ENCODE measurements at places on chromosomes 11 and 22.

GRCh38 chr22:17990942-17991341 is 33.4 kb downstream of the MICAL3 start:
- no peak for DNase-seq

DNA sequence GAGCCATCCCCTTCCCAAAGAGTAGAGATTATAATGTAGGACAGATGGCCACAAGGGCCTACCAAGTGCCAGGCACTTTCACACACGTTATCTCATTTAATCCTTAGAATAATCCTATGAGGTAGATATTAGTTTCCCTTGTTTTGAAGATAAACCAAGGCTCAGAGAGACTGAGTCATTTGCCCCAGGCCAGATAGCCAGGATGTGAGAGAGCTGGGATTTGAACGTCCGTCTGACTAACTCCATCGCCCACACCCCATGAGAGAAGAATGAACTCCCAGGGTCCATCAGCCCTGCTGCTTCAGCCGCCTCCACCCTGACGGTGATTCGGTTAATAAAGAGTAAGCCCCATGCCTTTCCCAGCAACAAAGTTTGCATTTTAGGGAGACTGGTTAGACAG is 10.7 kb downstream of the PRG3 start:
- DNase-seq = no peak

- no peak for DNase-seq
These were observed 128.8 kb downstream of the RASSF10 start for GRCh38 chr11:13137844-13138301.

DNA sequence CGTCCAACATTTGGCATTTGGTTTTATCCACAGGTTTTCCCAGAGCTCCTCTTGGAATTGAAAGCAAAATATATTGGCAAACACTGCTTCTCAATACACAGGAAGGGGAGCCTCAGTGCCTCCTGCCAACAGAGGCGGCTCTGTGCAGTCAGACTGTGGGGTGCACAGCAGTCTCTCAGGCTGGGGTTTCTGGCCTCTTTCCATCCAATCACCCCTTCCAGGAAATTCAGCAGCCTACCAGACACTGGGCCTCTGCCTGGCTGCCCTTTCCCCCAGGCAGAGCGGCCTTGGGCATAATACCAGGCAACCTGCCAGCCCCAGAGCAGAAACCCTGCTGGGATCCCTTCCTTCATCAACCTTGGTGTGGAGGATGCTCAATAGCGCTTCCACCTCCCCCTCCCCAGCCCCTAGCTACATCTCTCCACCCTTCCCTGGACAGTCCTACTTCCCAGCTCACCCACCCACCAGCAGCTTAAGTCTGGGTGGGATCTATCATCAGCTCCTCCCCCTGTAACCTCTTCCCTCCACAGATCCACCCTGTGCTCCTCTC is 17.8 kb upstream of the RAPSN start:
- DNase-seq = no peak

- DNase-seq = no peak
These were observed 66.1 kb upstream of the CCDC179 start for GRCh38 chr11:22926341-22926740.

DNA sequence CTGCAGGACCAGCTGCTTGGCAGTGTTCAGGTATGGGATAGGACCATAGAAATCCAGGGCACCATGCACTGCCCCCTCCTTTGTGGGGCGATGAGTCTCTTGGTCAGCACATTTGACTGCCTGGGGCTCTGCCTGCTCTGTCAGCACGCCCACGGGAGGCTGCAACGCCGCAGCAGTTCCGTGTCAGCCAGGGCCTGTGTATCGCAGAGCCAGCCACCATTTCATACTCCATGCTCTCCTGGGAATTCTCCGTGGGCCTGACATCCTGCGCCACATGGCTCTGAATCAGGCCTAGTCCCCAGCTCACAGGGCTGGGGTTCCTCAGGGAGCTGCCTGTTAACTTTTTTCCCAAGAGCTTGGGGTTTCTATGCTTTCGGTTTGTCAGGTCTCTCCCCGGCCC is 16.9 kb upstream of the RELT start:
- no peak for DNase-seq

GRCh38 chr11:59427068-59427382 is 812 bp upstream of the OR5A2 start:
- no peak for DNase-seq

- no peak for DNase-seq
These were observed 51.7 kb downstream of the TSPAN18 start for GRCh38 chr11:44778195-44779100.

DNA sequence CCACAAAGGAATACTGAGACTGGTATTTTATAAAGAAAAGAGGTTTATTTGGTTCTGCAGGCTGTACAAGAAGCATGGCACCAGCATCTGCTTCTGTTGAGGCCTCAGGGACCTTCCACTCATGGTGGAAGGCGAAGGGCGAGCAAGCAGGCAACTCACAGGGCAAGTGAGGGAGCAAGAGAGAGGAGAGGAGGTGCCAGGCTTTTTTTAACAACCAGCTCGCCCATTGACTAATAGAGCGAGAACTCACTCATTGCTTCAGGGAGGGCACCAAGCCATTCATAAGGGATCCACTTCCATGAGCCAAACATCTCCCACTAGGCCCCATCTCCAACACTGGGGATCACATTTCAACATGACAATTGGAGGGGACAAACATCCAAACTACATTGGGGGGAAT is 1.2 kb downstream of the PTS start:
- no peak for DNase-seq

GRCh38 chr22:37020192-37020479 is 594 bp downstream of the MPST start:
- no peak for DNase-seq

- DNase-seq = no peak
These were observed 78.8 kb downstream of the CTTN start for GRCh38 chr11:70477176-70477575.

GRCh38 chr11:58631378-58631777 is 8.9 kb downstream of the CNTF start:
- no peak for DNase-seq

- no peak for DNase-seq
These were observed 4.9 kb downstream of the LRRC75B start for GRCh38 chr22:24587948-24588347.

DNA sequence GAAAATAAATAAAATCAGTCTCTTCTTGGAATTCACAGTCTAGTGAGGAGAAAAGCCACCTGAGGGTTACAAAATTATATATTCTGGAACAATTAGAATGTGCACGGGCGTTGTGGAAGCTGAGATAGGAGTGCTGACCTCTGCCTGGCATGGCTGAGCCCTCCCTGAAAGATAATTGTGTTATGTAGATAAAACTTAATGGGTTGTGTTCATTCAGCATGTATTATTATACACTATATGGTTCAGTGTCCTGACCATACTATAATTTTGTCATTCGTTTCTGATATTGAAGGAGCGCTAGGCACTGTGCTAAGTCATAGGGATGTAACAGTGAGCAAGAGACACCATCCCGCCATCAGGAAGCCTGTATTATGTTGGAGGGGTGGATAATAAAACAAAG is 3.7 kb downstream of the ACAT1 start:
- no peak for DNase-seq

DNA sequence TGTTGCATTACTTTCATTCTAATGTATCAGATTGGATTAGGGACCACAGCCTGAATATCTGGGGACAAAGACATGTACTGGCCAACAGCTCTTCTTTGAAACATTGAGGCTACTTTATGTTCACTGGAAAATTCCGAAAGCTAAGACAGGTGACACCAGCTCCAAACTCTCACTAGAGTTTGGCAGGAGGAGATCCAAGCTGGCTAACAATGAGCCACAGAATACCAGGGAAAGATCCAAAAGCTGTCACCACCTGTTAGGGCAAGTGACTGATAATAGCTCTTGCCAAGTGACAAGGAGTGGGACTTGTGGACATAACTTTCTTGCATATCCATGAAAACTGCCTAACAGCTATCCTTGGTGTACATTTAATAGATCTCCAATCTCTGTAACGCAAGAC is 333.3 kb downstream of the TTC28 start:
- DNase-seq = no peak

GRCh38 chr11:12556788-12557384 is 117.3 kb upstream of the TEAD1 start:
- DNase-seq = no peak

GRCh38 chr11:46337626-46338345 is 9.5 kb upstream of the DGKZ start:
- DNase-seq = no peak

DNA sequence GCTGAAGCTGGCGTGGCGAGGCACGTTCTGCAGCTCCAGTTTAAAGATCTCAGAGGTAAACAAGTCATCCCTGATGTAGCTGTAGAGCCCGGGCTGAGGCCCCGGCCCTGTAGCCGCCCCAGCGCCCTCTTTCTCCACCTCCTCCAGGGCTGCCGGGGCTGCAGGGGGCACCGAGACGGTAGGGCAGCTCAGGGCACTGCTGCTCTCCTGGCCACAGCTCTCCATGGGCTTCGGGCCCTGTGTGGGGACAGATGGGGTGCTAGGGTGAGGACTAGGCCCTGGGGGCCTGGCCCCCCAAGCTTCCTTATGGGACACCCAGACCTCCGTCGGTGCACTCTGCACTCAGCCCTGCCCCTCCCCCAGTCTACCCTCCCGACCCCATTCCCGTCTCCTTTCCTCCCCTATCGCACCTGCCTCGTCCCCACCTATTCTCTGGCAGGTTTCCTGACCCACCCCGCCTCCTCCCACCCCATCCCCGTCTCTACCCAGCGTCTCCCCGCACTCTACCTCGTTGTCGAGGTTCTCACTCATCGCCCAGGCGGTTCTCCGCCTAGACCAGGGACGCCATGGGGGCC is 559 bp downstream of the RANBP1 start:
- no peak for DNase-seq

- DNase-seq = no peak
These were observed 26.5 kb downstream of the CTNND1 start for GRCh38 chr11:57787920-57788702.

DNA sequence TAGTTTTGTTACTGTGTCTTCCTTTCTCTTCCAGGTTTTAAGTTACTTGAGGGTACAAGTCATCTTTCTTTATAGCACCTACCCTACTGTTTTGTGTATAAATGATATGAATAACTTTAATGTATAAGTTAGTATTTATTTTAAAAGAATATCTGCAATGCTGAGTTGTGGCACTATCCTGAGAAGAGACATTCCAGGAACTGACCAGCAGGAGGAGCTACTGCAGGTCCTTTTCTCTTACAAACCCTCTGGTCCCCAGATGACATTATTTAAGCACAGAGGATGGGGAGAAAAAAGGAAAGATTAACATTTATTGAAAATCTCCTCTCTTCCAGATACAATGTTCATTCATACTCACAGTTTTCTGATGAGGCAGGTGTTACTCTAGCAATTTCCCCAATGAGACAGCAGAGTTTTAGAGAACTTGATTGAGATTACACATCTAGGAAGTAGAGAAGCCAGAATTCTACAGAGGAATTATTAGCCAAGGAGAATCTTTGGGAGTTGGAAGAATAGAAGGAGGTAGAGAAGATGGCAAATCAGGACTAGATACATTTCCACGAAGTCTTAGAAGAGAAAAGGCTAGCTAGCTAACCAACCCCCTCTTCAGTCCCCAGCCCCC is 541.2 kb upstream of the API5 start:
- no peak for DNase-seq

GRCh38 chr11:105393326-105393725 is 216.5 kb upstream of the GRIA4 start:
- no peak for DNase-seq

DNA sequence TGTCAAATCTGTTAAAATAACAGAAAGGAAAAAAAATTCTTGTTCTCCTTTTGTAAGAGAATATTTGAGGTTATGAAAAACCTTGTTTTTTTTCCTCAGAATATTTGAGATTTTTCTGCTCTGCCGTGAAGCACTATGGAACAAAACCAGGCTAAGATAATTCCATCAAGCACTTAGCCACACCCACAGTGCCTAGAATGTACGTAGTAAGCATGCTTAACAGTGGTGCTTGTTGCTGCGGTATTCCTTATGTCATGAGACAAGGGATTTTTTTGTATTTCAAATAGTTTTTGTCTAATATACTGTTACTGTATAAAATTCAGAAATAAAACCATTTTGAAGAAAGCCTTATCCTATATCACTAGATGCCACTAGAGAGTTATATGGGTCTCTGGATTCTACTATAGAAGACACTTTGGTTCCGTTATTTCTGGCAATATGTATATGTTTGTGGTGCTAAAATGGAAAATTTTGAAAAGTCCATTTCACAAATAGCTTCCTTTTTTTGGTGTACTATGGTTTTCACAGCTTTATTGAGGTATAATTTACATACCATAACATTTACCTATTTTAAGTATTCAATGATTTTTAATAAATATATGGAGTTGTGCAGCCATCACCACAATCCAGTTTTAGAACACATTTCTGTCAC is 23.7 kb downstream of the PDHX start:
- DNase-seq = no peak

DNA sequence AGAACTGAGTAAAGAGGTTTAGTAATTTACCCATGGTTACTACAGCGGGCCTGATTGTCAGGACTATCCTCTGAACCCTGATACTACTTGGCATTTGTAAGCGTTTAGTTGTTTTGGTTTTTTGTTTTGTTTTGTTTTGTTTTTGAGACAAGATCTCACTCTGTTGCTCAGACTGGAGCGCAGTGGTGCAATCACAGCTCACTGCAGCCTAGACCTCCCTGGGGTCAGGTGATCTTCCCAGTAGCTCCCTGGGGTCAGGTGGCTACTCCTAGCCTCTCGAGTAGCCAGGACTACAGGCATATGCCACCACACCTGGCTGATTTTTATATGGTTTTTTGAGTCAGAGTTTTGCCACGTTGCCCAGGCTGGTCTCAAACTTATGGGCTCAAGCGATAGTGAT is 118.6 kb downstream of the WNT11 start:
- DNase-seq = no peak

DNA sequence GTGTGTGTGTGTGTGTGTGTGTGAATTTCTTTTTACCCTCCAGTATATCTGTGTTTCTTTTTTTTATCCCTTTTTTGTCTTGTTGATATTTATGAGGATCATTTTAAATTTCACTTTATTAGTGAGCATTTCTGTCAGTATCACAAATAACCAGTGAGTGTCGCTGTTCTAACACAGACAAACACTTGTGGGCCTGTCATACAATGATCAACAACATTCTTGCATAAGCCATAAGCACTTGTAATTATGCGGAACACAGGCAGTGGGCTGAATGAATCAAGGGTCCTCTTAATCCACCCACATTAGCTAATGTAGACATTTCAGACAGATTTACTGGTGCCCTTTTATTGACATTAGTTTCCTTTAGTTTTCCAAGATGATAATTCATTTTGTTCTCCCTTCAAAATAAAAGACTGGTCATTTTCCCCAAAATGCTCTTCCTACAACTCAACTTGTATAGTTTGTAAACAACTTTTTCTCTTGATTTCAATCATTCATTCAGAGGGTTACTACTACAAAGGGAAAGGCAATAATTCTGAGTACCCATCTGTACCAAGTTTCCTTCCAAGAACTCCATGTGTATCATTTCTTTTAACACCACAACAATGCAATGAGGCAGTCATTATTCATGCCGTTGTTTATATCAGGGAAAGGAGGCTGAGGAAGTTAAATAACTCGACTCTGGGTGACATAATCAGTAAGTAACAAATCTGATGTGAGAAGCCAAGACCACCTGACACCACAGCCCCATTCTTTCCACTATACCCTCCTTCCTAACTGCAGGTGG is 34.5 kb upstream of the ANO3 start:
- no peak for DNase-seq

- no peak for DNase-seq
These were observed 13.2 kb downstream of the C11orf87 start for GRCh38 chr11:109435121-109435742.

- no peak for DNase-seq
These were observed 37.1 kb upstream of the CARS1 start for GRCh38 chr11:3094223-3094824.

- DNase-seq = no peak
These were observed 75.2 kb upstream of the NNMT start for GRCh38 chr11:114221037-114221436.

- DNase-seq = no peak
These were observed 543.6 kb downstream of the MN1 start for GRCh38 chr22:27257987-27258386.

All from stimulated activated CD4-positive, alpha-beta T cell treated with anti-CD3 and anti-CD28 coated beads, Interleukin-12 subunit alpha, Interleukin-12 subunit beta, amount 100 ng/mL, for 24 hours (primary cell).